Astrocyte of the cerebellum (primary cell): ENCODE measurements at places on chromosomes 7 and 10.

DNA sequence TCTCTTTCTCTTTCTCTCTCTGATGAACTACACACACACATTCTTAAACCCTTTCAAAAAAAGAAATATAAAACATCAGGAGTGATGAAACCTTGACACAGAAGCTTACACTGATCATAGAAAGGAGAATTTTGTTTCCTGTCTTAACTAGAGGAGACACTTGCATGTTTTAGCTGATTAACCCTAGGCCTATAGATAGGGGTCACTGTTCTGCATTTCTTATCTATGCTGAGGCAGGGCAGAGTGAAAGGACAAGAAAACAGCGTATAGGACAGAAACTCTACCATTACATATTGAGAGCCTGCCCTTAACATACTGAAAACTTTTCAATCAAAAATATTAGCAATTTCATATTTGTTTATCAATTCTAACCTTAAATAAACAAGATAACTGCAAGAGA is 680.6 kb upstream of the MBL2 start:
- no peak for DNase-seq

- no peak for DNase-seq
Measured at GRCh38 chr7:40599836-40600235, 465.0 kb downstream of the SUGCT start.

DNA sequence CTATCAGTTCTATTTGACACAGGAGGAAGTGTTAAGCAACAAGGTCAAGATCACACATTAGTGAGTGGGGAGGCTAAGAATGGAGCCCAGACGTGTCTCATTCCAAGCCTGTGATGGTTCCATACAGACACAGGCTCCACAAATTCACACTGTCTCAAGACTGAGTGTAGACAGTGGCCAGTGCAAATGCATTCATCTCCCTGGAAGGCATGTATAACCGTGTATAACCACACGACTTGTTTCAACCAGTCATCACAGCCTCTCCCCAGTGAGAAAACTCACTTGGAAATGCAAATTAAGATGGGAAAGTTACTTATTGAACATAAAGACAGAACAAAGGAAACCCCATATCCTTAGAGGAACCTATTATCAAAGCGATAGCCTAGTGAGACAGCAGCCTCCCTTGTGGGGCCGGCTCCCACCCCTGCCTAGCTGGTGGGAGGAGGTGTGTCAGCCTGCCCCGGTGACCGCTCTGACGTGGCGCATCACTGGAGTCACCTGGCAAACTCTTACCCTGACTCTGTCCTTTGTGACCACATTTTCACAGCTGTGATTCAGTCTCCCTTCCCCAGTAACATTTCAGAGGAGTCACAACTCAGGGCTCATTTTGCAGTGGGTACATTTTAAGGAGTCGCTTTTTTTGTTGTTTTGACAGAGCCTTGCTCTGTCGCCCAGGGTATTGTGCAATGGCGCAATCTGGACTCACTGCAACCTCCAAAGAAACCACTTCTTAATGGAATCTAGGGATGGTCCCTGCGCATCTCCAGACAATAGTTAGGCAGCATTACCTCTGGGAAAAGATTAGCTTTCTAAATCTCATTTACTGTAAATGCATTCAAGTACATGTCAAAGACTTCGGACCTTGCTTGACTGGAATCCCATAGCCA is 126.6 kb upstream of the PARD3 start:
- DNase-seq: no peak

DNA sequence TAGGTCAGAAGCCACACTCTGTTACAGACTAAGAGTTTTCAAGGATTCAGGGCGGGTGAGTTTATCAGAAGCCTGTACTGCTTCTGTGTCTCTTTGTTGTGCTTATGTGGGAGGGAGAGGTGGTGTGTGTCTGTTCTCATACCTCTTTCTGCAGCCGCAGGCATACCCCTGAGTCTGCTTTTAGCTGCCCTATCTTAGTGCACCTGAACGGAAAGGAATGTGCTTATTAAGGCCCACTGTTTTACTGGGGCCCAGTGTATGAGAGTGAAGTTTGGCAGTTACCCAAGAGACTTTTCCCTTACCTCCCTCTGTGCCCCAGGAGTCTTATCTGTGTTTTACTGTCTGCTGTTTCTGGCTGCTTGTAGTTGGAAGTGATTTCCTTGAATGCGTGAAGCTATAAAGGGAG is 104.3 kb downstream of the TYW1 start:
- no peak for DNase-seq

DNA sequence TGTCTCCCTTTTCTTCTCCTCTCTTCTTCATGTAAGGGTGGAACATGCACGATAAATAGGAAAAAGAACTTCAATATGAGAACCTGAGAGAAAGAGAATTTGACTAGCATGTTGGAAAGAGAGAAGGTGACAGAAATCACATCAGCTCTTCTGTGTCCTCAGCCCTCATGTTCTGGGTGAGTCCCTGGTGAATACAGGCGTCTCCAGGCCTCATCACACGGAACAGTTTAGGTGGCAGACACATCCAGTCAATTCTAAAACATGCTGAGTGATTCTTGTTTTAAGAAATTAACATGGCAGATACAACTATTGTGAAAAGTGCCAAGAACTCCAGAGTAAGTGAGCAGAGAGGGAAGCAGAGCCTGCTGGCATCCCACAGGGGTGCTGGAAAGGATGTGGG is 96.1 kb downstream of the FAM107B start:
- no peak for DNase-seq

DNA sequence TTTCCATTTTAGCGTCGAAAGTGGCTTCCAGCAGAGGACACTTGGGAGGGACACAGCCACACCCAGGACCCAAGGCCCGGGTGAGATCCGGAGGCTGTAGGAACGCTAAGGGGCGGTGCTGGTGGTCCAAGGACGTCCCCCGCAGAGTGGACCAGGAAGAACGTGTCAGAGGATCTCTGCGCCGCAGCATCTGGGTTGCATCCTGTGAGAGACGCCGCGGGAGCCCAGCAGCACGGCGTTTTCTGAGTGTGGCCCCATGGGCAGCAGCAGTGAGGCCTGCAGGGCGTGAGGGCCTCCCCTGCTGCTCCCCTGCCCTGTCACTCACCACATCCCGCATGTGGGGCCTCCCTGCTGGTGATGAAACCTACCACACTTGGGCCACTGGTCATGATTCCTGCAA is 40.5 kb upstream of the BNIP3 start:
- no peak for DNase-seq

DNA sequence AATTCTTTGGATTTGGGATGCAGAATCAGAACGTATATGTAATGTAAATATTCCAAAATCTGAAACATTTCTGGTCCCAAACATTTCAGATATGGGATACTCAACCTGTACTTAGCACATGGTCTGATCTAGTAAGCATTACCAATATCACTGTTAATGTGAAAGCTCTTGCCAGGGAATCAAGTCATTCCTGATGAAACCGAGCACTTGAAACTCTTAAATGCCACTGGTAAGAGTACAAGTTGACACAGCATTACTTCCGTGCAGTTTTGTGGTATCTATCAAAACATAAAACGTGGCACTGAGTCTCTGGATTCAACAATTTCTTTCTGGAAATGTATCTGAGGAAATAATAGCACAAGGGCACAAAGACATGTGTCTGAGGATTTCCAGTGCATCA is 155.7 kb downstream of the RTKN2 start:
- DNase-seq: no peak

GRCh38 chr7:81672872-81673271 is 97.0 kb downstream of the HGF start:
- DNase-seq: peak; percentile 6

- DNase-seq: no peak
Measured at GRCh38 chr7:46603780-46604179, 682.7 kb upstream of the IGFBP3 start.

DNA sequence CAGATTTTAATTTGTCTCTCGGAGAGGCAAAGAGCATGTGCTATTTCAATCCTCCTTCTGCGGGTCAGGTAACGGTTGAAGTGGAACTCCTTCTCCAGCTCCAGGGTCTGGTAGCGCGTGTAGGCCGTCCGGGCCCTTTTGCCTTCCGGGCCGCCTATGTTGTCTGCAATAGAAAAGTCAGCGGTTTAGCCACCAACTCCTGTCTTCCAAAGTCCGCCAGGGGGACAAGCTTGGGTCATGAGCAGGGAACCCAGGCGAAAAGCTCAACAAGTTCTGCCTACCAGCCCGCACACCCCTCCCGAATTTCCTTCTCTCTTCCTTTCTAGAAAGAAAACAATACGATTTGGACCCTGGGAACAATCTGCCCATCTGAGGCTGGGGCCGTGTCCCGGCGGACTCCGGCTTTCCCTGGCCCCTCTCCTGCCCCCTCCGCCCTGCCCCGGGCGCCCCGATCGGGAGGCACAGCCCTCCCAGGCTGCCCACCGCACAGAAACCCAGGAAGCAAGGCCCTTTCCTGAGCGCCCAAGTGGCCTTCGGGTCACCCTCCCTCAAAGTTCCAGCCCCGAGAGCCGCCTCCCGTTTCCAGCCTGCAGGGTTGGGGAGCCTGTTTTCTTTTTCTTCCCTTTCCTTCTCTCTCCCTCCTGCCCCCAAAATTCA is 1.4 kb downstream of the HOXA5 start:
- DNase-seq: no peak

DNA sequence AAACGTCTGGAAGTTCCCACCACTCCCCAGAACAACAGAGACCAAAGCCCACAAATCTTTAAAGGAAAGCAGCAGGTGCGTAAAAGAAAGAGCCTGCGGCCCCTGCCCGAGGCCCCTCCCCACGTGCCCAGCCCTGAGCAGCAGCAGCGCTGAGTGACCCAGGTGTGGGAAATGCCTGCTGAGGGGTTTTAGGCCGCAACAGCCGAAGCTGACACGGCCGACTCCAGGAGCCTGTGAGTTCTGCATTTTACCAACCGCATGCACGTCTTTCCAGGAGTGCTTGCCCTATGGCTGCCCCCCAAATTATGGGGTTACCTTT is 1.6 kb upstream of the KNDC1 start:
- DNase-seq: no peak

DNA sequence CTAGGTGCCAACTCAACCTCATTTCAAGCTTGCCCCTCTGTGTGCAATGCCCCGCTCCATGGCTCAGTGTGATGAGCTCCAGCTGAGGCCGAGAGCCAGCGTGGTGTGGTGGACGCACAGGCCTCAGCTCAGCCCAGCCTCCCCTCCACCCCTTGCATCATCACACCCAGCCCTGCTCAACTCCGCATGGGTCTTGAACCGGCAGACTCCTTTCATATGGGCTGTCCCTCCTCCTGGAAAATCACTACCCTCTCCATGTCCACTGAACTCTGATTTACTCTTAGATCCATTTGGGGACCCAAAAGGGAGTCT is 16.6 kb upstream of the SLC18A3 start:
- no peak for DNase-seq

DNA sequence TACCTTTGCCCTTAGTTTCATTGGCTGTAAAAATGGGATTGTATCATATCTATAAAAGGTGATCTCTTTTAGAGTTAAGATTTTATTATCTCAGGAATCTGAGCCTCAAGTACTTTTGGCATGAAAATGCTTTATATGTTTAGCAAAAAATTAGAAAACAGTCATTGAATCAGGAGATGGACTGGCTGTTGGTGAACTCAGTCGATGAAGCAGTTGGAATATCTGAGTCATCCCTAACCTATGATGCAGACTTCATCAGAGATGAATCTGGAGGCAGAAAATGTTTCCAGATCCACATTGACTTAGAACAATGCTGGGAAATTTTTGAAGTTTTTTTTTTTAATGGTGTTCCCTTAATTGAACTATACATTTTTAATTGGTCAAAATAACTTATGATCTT is 228.5 kb downstream of the SLC25A13 start:
- peak; percentile 33 for DNase-seq

- no peak for DNase-seq
Measured at GRCh38 chr7:24704311-24704710, 53.0 kb downstream of the GSDME start.

DNA sequence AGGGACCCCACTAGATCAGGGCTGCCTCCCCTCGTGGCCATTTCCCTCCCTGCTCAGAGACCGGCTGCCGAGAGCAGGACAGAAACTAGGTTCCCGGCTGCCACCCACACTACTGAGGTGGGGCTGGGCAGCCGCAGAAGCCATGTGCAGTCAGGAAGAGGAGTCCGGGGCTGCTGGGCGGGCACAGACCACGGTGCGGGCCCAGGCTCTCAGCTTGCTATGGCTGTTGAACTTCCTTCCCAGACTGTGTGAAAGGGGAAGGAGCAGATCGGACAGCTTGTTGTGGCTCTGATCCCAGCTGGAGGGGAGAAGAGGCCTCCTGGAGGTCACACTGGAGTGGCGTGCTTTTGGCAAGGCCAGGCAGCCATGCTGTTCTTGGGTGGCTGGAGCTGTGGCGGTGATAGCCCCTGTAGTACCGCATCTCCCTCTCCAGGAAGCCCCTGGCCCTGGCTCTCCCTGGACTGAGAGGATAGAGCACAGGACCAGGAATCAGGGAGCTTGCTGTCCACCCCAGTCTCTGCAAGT is 56.8 kb downstream of the HK1 start:
- no peak for DNase-seq

DNA sequence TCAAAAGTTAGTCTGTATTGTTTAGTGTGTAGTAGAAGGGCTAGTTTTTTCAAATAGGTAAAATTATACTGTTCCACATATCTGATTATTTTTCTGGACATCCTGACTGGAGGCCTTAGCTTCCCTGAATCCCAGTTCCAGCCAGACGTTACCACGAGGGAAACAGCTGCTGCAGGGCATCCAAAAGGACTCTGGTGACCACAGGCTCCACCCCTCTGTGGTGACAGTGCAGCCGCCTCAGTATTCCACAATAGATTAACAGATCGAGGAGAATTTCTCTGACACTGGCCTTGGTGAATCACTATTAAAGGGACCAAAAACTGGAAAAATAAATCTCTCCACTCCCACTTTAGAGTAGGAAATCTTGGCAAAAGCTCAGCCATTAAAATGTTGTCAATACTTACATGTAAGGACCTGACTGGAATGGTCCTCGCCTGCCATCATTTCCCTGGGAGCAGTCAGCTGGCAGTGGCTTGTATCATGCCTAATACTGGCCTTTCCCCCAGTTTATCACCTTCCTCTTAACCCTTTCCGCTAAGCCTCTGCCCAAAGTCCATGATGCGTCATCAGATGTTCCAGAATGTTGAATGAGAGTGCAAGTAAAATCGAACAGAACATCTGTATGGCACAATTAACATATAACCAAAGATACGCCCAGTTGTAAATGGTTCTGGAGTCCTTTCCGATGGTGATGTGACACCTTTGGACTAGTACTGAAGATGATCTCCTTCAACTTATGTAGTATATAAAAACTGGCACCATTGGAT is 31.6 kb downstream of the ENO4 start:
- DNase-seq: no peak

- no peak for DNase-seq
Measured at GRCh38 chr7:159272739-159273138, 128.1 kb upstream of the VIPR2 start.

GRCh38 chr7:13542451-13542850 is 447.0 kb downstream of the ETV1 start:
- DNase-seq: no peak

DNA sequence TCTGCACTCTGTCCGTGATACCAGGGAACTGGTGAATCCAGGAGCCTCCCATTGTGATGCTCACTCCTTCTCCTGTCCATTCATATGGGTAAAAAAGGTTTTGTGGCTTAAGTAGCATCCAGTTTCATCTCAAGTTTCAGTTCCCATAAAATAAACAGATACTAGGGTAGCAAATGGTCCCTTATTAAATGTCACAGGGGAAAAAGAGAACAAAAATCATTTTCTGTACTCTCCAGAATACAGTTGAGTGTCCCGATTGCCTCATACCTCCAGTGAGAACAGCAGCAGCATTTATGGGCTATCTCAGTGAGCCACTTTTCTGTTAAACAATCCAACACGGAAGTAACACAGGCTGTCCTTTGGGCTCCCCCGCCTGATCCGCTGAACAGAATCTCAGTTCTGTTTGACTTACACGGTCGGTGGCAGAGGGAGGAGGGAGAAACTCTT is 179.6 kb downstream of the CELF2 start:
- no peak for DNase-seq
